ENCODE measurements at places on chromosomes 5 and 9. TPM values are rescaled to one million over a fixed set of nuclear protein-coding genes. Genes with fewer than 3 reads are reported as not detected.

Gene GFPT2
- total RNA-seq: 3.1 TPM

DNA sequence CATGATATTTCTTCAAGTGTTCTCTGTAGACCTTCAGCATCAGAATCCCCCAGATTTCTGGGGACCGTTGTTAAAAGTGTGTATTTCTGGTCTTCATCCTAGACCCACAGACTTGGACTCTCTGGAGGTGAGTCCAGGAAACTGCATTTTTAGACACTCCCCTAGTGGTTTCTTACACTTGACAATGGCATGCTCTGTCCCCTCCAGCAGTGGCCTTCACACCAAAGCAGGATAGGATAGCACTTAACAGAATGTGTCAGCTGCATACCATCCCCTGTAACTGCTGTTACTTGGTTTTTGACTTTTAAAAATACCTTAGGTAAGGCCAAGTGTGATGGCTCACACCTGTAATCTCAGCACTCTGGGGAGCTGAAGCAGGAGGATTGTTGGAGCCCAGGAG is 20.8 kb downstream of the CDO1 start:
- no peak overlapping the region for H3K27ac ChIP-seq
- H3K27me3 ChIP-seq: no peaks in the 10 kb centered on the region

Gene EGR1
- 24.1 TPM for total RNA-seq

Gene SMIM33
- not detected for total RNA-seq

DNA sequence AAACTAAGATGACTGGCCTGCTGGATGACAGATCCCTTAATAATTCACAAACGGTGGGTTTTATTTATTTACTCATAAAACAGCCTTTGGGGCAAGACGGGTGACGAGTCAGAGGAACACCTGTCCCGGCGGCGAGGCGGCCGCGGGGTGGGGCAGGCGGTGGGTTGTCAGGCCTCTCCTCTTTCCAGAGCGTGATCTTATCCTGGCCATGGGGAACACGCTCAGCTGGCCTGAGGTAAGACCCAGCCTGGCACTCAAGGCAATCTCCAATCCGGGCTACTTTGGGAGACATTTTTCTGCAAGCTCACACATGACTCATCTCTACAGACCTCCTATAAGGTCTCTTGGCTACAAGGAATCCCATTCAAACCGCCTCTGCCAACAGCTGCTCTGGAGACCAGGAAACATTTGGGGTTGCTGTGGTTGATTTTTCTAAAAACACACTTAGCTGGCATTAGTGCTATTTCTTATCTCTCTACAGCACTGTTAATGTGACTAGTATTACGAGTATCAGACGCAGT is 6.3 kb downstream of the RAPGEF1 start:
- H3K27ac ChIP-seq: peak overlapping the region; percentile 69
- H3K36me3 ChIP-seq: no peaks in the 10 kb centered on the region
- H3K4me3 ChIP-seq: no peak overlapping the region
- no peaks in the 10 kb centered on the region for H3K27me3 ChIP-seq

Gene ORM2
- not detected for total RNA-seq

- no peak for DNase-seq
- no peaks in the 10 kb centered on the region for H3K4me1 ChIP-seq
- H3K4me3 ChIP-seq: no peak overlapping the region
- no peaks in the 10 kb centered on the region for H3K36me3 ChIP-seq
- H3K27ac ChIP-seq: no peak overlapping the region
- H3K27me3 ChIP-seq: no peaks in the 10 kb centered on the region
These were observed 57.4 kb upstream of the JAK2 start for GRCh38 chr9:4927701-4928100.

Gene PCDHB15
- 2.4 TPM for total RNA-seq

Gene F2RL2
- total RNA-seq: 0.19 TPM

DNA sequence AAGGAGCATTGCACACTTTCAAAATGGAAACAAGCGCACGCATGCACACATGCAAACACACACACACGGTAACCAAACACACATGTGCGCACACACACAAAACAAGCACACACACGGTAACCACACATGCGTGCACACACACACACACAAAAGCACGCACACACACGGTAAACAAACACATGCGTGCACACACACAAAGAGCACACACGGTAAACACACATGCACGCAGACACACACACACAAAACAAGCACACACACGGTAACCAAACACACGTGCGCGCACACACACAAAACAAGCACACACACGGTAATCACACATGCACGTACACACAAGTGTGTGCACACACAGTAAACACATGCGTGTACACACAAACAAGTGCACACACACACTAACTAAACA is 19.3 kb upstream of the SLC6A3 start:
- H3K36me3 ChIP-seq: no peaks in the 10 kb centered on the region
- DNase-seq: no peak
- no peak overlapping the region for H3K27ac ChIP-seq
- H3K4me1 ChIP-seq: no peaks in the 10 kb centered on the region
- H3K4me3 ChIP-seq: no peak overlapping the region

GRCh38 chr5:19767987-19768386 is 220.0 kb downstream of the CDH18 start:
- no peak overlapping the region for H3K4me3 ChIP-seq
- no peaks in the 10 kb centered on the region for H3K4me1 ChIP-seq
- H3K36me3 ChIP-seq: no peaks in the 10 kb centered on the region
- no peak for DNase-seq

DNA sequence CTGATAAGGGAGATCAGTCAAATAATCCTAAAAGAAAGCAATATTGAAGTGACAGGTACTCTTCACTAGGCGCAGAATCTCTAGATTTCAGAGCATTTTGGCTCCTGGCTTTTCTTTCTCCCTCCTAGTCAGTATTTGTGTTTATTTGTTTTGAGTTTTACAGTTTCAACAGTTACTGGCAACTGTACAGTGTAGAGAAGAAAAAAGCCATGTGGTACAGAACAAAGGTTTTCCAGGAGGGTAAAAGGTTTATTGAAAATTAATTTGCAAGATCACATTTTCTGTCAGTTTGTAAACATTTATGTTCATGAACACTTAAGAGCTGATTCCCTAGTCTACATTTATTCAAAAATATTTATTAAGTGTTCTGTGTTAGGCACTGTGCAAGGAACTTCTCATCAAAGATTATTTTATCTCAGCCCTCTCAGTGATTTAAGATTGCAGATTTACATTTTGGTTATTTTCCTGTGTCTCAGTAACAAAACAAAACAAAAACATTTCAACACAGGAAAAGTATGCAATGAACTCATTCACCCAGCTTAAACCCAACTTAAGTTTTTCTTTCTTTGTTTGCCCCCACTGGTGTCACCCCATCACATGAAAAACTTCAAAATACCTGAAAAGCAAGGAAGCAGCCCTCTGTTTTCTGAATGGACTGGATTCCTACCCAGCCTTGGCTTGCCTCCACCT is 12.9 kb downstream of the MINAR2 start:
- no peak for DNase-seq
- no peaks in the 10 kb centered on the region for H3K36me3 ChIP-seq
- H3K4me1 ChIP-seq: no peaks in the 10 kb centered on the region
- no peak overlapping the region for H3K4me3 ChIP-seq

- H3K27ac ChIP-seq: no peak overlapping the region
- H3K27me3 ChIP-seq: no peaks in the 10 kb centered on the region
- H3K36me3 ChIP-seq: no peaks in the 10 kb centered on the region
- H3K4me1 ChIP-seq: no peaks in the 10 kb centered on the region
These were observed 510.9 kb downstream of the ZNF608 start for GRCh38 chr5:124235576-124235975.

DNA sequence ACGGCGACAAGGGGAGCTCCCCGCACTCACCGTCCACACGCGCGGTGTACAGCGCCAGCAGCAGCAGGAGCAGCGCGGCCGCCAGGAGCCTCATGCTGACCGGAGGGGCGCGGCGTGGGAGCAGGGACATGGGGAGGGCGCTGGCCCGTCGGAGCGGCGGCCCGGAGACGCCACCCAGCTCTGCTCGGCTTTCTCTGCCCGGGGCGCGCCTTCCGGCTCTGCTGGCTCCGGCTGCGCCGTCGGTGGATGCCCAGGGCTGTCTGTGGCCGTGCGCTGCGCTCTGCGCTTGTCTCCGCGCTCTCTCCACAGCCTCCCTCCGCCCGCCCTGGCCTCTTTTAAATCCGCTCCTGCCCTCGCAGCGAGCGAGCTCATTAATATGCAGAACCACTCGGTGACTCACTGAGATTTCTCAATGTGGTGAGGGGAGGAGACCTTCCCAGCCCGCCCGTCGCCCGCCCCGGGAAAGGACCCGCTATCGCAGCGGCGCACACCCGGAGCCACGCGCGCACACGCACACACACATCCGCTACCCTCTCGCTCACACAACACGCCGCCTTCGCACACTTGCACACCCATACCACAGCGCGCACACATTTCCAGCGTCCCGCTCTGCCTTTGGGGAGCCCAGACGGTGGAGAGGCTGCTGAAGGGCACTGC is at the start of gene CXCL14:
CXCL14 (minus strand) TSS at position 307 of the 657 bp plus-strand sequence; CDS start at position 94, 213 bp downstream.
- H3K27me3 ChIP-seq: no peaks in the 10 kb centered on the region
- H3K36me3 ChIP-seq: no peaks in the 10 kb centered on the region
- no peaks in the 10 kb centered on the region for H3K4me1 ChIP-seq

Gene NDUFS4
- total RNA-seq: 17.8 TPM

GRCh38 chr5:130762031-130762430 is 403.0 kb downstream of the HINT1 start:
- H3K4me1 ChIP-seq: no peaks in the 10 kb centered on the region
- no peak overlapping the region for H3K4me3 ChIP-seq
- H3K27ac ChIP-seq: no peak overlapping the region
- no peaks in the 10 kb centered on the region for H3K27me3 ChIP-seq

DNA sequence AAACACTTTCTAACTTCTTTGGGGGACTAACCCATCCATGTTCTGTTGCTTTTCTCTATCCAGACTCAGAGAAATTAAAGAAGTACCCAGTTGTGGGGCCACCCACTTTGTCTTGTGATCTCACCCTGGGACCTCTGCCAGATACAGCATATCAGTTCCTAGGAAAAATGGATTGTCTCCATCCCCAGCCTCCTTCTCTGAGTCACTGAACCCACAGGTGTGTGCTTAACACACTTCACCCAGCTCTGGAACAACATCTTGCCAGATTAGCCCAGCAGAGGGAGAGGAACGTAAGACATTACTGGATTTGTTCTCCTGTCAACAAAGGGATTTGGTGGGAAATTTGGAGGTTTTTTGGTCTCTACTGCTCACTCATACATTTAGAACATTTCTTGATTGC is 19.2 kb downstream of the FAM240B start:
- H3K36me3 ChIP-seq: no peaks in the 10 kb centered on the region
- H3K4me1 ChIP-seq: no peaks in the 10 kb centered on the region
- H3K4me3 ChIP-seq: no peak overlapping the region
- no peak for DNase-seq

Gene FBP1
- 22.9 TPM for total RNA-seq

DNA sequence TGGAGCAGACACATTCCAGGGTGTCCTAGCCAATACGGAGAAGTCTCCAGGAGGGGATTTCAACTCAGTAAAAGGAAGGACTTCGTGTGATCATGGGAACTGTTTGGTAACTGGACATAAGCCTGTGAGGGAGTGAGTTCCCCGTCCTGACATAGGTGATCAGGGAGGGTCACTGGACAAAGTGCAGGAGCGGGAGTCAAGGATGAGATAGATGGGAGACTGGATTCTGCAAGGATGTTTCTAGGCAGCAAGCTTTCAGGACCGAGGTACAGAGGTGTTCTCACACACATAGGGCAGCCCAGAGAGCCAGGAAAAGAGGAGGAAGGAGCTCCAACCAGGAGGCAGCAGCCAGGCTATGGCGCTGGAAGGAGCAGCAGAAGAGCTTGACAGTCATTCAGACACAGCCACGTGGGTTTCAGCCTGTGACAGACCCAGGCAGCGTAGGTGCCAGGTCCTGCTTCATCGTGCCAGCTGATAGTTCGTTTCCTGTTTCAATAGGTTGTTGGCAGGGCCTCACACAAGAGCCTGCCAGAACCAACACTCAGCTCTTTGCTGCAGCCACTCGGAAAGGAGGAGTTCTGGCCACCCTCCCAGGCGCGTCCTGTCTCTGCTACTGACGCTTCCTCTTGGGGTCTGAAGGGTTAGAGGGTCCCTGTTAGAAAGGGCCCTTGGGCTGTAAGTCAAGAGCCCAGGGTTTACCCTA is 84.1 kb downstream of the AMBP start:
- peaks cover 12% of the 10 kb centered on the region for H3K4me1 ChIP-seq
- no peaks in the 10 kb centered on the region for H3K36me3 ChIP-seq

GRCh38 chr9:130607640-130608420 is 28.5 kb downstream of the FUBP3 start:
- H3K4me3 ChIP-seq: no peak overlapping the region
- H3K36me3 ChIP-seq: no peaks in the 10 kb centered on the region
- H3K27ac ChIP-seq: no peak overlapping the region
- H3K4me1 ChIP-seq: no peaks in the 10 kb centered on the region

- no peak overlapping the region for H3K4me3 ChIP-seq
- no peaks in the 10 kb centered on the region for H3K27me3 ChIP-seq
These were observed 192.1 kb upstream of the ADAMTS16 start for GRCh38 chr5:4947893-4948536.

GRCh38 chr5:33764786-33765185 is 127.0 kb downstream of the ADAMTS12 start:
- no peaks in the 10 kb centered on the region for H3K36me3 ChIP-seq
- DNase-seq: no peak
- H3K4me1 ChIP-seq: no peaks in the 10 kb centered on the region
- H3K4me3 ChIP-seq: no peak overlapping the region

Gene CCDC152
- total RNA-seq: 0.19 TPM

GRCh38 chr9:134969156-134970045 is 51.7 kb upstream of the FCN1 start:
- no peaks in the 10 kb centered on the region for H3K4me1 ChIP-seq
- DNase-seq: no peak
- H3K27me3 ChIP-seq: no peaks in the 10 kb centered on the region
- H3K27ac ChIP-seq: no peak overlapping the region
- H3K36me3 ChIP-seq: no peaks in the 10 kb centered on the region

Gene PRR16
- total RNA-seq: 0.58 TPM

GRCh38 chr5:173845321-173845720 is 42.8 kb upstream of the CPEB4 start:
- no peak overlapping the region for H3K4me3 ChIP-seq
- DNase-seq: no peak
- no peak overlapping the region for H3K27ac ChIP-seq
- H3K4me1 ChIP-seq: no peaks in the 10 kb centered on the region
- no peaks in the 10 kb centered on the region for H3K36me3 ChIP-seq

Gene SLC22A4
- total RNA-seq: 0.61 TPM

GRCh38 chr9:111187376-111187775 is 142.6 kb downstream of the OR2K2 start:
- H3K27ac ChIP-seq: no peak overlapping the region
- H3K36me3 ChIP-seq: no peaks in the 10 kb centered on the region
- H3K4me1 ChIP-seq: no peaks in the 10 kb centered on the region
- no peaks in the 10 kb centered on the region for H3K27me3 ChIP-seq

All from pancreas (tissue), 10 donors.